ENCODE measurements at places on chromosomes 5 and 9.

- DNase-seq, result no peak
Observed at GRCh38 chr5:108615216-108615615, 132.5 kb upstream of the FER start.

DNA sequence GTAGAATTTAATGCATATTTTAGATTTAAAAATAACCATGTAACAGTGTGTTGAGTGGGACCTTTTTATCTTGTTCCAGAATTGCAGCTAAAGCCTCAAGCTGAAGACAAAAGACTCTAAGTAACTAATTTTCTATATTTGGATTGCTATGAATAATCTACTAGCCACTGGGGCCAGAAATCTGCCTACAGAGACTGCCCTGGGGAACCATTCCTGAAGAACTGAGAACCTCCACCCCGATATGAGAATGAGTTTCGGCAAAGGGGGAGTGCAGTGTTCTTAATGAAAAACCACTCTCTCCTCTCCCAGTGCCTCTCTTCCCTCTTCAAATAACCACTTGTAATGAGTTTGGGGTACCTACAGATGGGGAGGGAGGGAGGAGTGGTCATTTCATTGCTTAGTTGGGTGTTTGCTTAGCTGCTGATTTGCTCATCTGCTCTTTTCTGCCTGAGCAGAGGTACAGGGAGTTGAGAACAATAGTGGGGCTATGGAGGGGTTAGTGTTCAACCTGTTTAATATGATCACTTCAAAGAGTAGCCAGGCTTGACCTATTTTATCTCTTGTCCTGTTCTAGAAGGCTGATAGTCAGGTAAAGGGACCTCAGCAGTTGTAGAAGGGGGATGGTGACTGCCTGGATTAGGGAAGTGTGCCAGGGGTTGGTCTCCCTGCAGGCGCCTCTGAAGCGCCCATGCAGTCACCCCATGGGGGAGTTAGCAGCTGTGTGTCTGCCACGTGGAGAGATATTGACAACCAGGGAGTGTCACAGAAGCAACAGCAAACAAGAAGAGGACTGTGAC is 47.7 kb downstream of the ATG10 start:
- DNase-seq, result no peak

DNA sequence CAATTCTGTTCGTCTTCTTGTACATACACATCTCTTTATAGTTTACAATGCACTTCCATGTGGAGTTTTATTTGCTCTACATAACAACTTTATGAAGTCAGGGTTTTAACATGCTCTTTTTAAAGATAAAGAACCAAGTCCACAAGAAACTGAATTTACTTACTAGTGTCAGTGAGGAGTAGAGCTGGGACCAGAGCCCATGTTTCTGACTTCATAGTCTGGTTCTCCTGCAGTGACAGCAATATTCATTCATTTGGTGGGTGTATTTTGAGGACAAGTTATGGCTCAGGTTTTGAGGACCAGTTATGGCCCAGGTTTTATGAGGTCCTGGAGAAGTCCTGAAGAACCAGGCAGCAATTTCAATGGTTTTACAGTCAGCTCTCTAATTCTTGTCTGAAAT is 481.9 kb upstream of the TNC start:
- no peak for DNase-seq

GRCh38 chr5:159210210-159210661 is 883 bp upstream of the RNF145 start:
- no peak for DNase-seq

GRCh38 chr5:73666891-73667290 is 40.9 kb downstream of the ARHGEF28 start:
- no peak for DNase-seq

DNA sequence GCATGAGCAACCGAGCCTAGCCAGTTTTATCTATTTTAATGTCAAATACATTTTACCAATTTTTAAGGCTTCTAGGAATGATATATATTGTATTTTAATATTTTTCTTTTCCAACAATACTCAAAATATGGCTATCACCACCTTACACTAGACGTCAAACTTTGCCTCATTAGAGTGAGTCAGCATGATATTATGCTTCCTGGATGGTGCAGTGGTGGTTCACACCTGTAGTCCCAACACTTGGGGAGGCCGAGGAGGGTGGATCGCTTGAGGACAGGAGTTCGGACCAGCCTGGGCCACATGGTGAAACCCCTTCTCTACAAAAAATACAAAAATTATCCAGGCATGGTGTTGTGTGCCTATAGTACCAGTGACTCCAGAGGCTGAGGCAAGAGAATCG is 7.3 kb upstream of the CDC14B start:
- no peak for DNase-seq

GRCh38 chr5:10987925-10988504 is 227.0 kb upstream of the DAP start:
- peak; percentile 59 for DNase-seq

- no peak for DNase-seq
Observed at GRCh38 chr5:64576250-64576649, 70.4 kb downstream of the RGS7BP start.

DNA sequence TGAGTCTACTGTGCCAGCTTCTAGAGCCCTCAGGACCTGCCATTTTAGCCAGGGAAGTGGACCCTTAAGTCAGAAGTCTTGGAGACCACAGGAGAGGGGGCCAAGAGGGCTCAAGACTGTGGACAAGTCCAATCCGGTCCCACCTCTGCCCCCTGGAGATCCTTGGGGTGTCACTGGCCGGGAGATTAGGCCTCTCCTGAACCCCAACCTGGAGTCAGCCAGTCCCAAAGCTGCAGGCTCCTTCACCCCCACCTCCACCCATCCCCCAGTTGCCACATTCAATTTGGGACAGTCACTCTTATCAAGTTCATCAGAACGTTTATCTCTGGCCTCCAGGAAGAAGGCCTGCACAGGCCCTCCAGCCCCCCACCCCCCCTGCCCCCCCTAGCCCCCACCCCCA is 290 bp downstream of the SLC23A1 start:
- DNase-seq, result no peak

DNA sequence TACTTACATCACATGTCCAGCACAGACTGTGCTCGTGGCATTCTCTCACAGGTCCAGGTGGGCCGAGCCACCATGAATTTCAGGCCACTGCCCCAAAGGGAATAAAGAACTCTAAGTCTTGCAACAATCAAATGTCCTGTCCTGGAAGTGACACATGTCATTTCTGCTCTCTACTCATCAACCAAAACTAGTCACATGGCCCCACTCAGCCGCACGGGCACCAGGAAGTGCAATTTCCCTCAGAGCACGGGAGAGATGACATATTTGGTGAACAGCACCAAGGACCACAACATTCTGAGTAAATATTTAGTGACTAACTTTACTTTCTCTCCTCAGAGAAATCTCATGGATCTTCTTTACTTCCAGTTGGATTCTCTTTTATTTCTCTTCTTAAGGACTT is 131.1 kb upstream of the TUT7 start:
- DNase-seq, result no peak

- no peak for DNase-seq
Observed at GRCh38 chr5:139678751-139679750, 30.9 kb downstream of the CXXC5 start.

DNA sequence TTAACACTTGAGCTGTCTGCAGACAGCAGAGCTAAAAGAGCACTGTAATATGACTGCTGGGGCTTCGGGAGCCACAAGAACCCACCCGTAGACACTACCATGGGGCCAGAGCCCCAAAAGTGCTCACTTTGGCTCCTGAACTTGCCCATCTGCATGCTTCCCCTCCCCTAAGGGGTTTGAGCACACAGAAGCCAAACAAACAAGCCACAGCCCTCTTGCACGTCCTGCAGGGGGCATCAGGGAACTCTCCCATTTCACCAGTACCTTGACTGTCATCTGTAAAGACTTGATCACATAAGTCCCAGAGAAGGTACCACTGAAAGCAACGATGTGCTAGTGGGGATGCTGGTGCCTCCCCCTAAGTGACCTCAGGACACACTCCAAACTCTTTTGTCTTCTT is 681.8 kb downstream of the SEMA5A start:
- no peak for DNase-seq

- DNase-seq, result no peak
Observed at GRCh38 chr9:129331772-129332500, 153.9 kb upstream of the IER5L start.

DNA sequence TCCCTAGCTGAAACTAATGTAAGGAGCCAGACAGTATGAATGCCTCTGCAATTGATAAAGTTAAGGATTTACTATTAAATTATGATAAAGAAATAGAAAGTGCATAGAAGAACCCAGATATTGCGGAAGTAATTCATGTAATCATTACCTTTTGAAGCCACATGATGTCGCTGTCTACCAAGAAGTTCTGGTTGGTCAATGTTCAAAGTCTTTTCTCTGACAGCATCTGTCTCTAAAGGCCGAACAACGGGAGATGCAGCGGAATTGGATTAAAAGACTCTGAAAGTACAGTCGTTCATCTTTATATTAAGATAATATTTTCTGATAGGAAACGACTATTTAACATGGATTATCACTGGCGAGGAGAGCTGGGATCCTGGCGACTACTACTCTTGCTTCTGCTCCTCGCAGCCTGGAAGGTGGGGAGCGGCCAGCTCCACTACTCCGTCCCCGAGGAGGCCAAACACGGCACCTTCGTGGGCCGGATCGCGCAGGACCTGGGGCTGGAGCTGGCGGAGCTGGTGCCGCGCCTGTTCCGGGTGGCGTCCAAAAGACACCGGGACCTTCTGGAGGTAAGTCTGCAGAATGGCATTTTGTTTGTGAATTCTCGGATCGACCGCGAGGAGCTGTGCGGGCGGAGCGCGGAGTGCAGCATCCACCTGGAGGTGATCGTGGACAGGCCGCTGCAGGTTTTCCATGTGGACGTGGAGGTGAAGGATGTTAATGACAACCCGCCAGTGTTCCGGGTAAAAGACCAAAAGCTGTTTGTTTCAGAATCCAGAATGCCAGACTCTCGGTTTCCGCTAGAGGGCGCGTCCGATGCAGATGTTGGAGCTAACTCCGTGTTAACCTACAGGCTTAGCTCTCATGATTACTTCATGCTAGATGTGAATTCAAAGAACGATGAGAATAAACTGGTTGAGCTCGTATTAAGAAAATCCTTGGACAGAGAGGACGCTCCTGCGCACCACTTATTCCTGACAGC is at the start of gene PCDHA8:
TSS of gene PCDHA8 (plus strand) at position 210 of the 985 bp plus-strand sequence. CDS start at position 345, 135 bp downstream.
- DNase-seq, result no peak

- no peak for DNase-seq
Observed at GRCh38 chr5:120567921-120568320, 103.8 kb downstream of the PRR16 start.

GRCh38 chr5:75335952-75336614 is 937 bp upstream of the HMGCR start:
- peak; percentile 43 for DNase-seq

DNA sequence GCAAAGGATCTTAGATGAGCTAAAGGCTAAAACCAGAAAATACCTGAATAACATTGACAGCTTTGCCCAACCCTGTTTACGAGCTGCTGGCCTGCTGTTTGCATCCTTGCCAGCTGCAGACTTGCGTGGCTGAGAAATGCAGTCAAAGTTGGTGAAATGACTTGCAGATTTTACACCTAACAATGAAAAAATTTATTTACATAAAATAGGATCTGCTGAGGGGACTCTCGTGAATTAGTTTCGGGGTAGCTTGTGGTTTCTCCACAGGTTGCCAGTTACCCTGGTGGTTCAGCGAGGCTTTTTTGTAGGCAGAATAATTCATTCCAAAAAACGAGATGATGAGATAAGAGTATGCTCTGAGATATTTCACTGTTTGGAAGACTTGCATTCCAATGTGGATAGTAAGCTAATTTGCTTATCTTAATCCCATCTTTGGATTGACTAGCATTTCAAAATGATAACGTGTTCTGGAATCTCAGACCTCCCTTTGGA is 65.7 kb upstream of the FANCC start:
- DNase-seq, result no peak
